ENCODE measurements at places on chromosomes 11 and 22.

DNA sequence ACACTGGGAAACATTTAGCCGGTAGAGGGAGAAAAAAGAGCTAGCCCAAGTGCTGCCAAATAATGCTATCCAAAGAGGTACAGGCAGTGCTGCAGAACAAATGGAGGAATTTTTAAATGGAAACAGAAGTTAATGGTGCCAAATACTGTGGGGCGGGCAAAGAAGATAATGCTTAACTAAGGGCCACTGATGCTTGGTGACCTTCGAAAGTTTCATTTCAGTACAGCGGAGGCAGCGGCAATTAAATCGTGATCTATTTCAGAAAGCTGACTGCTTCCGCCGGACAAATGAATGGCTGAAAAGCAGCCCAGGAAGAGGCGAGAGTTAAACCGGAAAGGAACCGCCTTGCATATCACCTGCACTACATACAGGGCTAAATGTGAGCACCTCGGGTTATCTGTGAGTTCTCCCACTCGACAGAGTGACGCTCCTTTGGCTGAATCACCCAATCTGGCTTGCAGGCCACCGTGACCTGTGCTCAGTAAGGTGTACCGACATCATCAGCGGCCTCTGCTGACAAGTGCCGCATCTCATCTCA lies 42.1 kb downstream of the CADM1 start:
- DNase-seq = no peak

- DNase-seq = no peak
These were observed 843.0 kb downstream of the METTL15 start for GRCh38 chr11:28951191-28951590.

GRCh38 chr11:64400102-64400501 lies 41.1 kb downstream of the RPS6KA4 start:
- DNase-seq = no peak

GRCh38 chr11:73981051-73981805 lies 1.4 kb downstream of the UCP2 start:
- DNase-seq = no peak

- no peak for DNase-seq
These were observed 3.4 kb upstream of the NDUFC2 start for GRCh38 chr11:78083021-78083420.

GRCh38 chr22:45336971-45337431 lies 27.3 kb downstream of the FAM118A start:
- no peak for DNase-seq

- no peak for DNase-seq
These were observed 50.1 kb upstream of the CTTN start for GRCh38 chr11:70348191-70348590.

DNA sequence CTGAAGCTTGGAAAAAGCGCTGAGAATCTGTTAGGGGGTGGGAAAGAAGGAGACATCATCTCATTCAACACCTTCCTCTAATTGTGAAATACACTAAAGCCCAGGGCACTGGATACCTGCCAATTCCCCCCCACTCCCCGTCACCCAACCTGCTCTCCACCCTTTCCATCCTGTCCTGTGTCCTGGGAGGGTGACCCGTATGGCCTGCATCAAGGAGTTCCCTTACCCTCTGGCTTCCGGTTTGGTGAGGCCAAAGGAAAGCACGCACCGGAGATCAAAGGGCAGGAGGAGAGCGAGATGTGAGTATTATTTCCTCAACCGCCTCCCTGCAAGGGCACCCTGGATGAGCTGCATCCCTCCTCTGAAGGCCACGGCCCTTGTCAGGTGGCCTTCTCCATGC lies 65.0 kb upstream of the PTPRJ start:
- no peak for DNase-seq

GRCh38 chr11:30045144-30045543 lies 28.3 kb upstream of the KCNA4 start:
- no peak for DNase-seq

DNA sequence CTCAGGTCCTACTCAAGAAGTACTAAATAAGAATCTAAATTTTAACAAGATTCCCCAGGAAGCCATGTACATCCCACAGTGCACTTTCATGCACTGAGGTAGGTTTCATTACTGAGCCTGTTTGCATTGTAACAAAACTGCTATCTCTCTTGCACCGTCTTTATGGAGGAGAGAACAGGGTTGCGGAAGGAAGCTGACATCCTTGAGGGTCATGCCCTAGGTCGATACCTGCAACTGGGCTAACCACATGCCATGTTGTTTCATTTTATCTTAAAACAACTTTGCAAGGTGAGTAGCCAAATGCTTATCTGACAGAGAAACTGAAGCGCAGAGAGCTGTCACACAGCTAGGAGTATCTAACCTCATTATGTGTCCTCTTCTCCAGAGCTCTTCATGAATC lies 656.3 kb upstream of the TENM4 start:
- no peak for DNase-seq

DNA sequence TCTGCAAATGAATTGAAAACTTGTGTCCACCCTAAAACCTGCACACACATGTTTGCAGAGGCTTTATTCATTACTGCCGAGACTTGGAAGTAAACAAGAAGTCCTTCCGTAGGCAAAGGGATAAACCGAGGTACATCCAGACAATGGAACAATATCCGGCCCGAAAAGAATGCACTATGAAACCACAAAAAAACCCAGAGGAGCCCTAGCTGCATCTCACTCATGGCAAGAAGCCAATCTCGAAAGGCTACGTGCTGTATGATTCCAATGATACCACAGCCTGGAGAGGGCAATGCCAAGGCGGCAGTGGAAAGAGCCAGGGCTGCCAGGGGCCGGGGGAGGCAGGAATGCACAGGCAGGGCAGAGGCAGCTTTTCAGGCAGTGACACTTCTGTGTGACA lies 3.2 kb upstream of the MRPL23 start:
- no peak for DNase-seq

DNA sequence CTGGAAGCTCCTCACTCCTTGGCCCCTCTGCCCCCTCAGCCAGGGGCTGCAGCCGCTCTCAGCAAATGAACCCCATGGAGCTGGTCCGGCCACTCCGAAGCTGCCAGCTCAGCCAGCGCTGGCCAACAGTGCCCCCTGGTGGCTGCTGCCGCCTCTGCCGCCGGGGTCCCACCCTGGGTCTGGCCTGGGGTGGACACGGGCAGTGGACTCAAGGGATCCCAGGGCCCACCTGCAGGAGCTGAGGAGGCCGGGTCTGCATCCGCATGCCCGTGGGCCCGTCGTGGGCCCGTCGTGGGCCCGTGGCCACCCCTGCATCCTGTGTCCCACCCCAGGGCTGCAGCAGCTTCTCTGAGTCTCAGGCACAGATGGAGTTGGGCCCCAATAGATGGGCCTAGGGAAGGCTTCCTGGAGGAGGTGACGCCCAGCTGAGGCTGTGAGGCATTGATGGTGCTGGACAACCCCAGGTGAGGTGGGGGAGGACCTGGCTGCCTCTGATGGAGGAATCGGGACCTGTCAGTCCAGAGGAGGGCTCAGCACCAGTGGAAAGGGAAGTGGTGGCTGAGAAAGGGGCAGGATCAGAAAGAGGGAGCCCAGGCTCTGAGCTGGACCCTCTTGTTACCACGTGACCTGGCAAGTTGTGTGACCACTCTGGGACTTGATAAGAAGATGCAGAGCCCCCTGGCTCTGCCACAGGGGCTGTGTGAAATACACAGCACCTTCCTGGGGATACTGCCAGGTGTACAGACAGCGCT lies 522.3 kb downstream of the BRD1 start:
- no peak for DNase-seq
